ENCODE measurements at places on chromosomes 6 and 20.

DNA sequence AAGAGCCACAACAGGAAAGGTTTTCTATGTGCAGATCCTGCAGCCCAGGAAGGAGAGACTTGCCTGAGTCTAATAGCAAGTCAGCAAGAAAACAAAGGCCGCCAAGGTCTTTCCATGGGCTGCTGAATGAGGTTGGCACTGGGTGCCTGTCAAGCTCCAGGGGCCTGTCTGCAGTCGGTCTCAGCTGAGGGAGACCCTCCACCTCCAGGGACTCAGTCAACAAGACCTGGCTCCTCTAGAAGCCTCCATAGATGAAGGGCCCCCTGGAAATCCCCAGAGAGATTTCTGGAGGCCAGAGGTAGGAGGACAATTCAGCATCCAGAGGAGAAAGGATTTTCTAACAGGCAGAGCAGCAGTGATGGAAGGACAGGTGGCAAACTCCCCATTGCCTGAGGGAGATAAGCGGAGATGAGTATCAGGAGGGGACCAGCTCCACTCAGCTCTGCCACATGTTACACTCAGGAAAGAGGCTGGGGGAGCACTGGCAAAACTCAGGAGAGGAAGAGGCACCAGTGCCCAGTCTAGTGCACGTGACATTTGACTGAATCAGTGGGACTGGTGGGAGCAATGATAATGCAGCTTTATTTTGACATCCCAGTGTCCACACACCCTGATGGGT, 33.5 kb upstream of the FKBP1A start:
- no peak for DNase-seq

GRCh38 chr6:11632795-11633511, 95.4 kb downstream of the TMEM170B start:
- DNase-seq: no peak

- DNase-seq: no peak
Observed at GRCh38 chr6:157047328-157047727, 270.1 kb downstream of the ARID1B start.

DNA sequence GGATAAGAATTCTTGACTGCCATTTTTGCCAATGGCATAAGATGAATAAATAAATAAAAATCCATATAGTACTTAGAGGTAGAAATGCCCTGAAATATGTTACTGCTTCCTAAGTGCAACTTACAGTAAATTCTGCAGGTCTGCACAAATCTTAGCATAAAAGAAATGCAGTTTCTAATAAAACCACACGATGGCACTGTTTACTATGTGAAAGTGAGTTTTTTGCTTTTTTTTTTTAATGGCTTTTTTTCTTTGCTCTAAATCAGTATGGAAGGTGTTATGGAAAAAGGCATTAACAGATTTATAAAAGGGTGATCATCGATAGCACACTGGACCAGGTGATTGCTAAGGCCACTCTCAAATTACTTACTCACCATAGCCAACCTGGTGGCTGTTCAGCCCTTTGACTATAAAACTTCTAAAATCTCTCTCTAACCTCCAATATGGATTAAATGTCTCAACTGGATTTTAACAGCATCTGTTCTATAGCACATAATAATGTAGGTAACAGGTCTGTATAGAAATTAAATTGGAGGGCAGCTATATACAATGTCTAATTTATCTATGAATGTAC, 45.8 kb downstream of the AHI1 start:
- DNase-seq: no peak

DNA sequence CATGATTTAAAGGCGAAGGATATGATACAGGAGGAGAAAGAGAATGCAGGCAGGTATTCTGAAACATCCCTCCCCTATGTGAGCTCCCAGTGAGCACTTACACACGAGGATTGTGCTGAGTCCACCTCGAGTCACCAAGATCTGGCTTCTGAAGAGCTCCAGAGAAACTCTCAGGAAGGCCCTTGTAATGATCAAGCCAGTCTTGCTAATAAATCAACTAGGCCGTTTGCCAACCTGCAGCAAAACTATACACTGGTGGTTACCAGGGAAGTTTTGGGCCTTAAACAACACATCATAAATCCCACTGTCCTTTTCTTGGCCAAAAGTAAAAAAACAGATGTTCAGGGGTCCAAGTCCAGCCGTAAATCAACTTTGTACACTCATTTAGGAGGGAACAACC, 79.2 kb downstream of the STXBP5 start:
- no peak for DNase-seq

DNA sequence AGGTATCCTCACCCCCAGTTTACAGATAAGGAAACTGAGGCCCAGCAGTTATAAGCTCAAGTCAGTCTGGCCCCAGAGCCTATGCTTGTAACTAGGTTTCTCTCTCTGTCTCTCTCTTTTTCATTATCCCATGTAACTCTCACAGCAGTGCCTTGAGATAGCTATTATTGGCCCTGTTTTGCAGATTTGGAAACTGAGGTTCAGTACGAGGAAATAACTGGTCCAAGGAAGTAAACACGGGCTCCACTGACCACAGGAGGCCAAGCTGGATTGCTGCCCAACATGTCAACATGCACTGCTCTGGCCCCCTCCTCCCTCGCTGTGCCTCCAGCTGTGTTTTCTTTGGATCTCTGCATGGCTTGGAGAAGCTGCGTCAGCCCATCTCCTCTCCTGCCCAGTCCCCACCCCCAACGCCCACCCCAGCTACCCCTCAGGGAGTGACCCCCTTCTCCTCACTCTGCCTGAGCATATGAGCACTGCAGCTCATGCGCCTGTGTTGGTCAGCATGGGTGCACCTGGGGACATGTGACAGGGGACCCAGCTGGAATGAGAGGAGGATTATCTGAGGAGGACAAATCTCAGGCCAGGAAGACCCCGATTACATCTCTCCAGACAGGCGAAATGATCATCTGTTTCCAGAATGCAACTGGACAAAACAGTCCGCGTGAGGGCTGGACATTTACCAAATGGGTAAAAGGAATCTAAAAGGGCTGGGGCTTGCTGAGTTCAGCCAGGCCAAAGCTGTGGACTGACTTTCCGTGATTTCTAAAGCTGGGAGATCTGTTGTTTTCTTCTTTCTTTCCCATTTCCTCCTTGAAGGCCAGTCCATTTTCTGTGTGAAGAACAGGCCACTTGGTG, 7.8 kb upstream of the PLTP start:
- no peak for DNase-seq

- DNase-seq: no peak
Observed at GRCh38 chr6:6734479-6735465, 146.3 kb downstream of the LY86 start.

DNA sequence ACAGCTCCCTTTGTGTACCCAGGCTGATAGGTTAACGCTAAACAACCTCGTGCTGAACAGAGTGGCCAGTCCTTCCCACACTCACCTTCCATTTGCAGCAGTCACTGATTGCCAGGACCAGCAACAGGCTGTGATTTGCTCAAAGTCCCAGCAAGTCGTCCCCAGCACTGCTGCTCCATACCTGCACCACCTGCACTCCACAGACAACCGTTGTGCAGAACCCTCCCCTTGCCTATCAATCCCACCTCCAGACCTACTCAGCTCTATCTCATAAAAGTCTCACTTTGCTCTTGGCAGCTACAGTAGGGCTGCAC, 43.1 kb upstream of the SCML4 start:
- no peak for DNase-seq

- DNase-seq: no peak
Observed at GRCh38 chr20:33713865-33714367, 6.2 kb downstream of the PXMP4 start.

DNA sequence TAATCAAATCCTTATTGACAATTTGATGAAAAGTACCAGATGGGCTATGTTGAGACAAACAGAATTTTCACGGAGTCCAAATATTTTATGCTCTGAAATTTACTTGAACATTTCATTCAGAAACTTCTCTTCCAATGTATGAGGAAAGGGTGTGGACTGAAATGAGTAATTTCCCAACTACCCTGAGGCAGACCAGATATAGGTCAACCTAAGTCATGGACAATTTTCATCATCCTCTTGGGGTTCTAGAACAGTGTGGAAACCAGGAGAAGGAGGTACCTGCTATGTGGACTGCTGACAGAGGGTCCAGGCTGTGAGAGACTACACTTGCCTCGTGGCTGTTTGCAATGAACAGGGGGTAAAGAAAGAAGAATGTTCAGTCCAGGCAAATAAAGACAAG, 323.0 kb downstream of the ESR1 start:
- no peak for DNase-seq

DNA sequence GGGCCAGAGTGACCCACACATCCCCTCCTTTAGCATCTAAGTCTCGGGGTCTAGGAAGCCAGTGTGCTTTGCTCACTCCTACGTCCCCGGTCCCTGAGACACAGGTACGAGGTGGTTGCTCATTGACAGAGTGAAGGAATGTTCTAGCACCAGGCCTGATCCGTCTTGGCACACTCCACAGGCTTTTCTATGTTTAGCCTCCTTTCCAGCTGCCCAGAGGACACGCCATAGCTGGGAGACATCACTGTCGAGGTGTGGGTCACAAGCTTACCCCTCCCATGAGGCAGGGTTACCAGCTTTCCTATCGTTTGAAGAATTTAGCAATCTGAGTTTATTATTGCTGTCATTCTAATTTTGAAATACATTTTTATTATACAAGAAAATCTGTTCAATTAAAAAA, 30.4 kb upstream of the IER3 start:
- DNase-seq: no peak

DNA sequence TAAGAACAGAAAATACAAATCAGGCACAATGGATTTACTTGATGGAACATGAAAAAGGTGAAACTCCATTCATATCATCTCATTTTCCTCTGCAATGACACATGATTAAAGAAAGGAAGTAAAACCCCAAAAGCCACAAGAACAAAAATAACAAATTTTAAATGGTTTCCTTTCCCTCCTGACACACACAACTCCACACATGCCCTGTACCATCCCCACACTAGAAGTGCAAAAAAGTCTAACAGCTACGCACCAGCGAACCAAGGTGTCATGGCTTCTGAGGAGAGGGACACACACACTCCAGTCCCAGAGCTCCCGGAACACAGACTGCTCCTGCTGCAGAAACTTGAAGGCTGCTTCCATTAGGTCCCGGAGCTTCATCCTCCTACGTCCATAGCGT, 25.3 kb downstream of the MDN1 start:
- DNase-seq: no peak

GRCh38 chr6:113995634-113996033, 24.7 kb upstream of the HDAC2 start:
- no peak for DNase-seq

DNA sequence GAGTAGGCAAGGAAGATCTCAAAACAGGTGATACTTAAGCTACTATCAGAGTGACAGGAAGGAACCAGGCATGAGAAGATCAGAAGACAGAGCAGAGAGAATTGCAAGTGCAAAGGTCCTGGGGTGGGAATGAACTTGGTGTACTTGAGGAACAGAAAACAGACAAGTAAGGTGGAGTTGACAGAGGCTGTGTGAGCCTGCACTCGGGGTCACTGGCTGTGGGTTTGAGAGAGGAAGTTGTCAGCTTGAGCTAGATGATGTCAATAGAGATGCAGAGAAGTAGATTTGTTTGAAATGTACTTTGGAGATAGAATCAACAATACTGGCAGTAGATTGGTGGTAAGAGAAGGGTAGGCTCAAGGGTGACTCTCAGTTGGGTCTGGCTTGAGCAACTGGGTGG, 209.5 kb downstream of the CLIC5 start:
- no peak for DNase-seq

DNA sequence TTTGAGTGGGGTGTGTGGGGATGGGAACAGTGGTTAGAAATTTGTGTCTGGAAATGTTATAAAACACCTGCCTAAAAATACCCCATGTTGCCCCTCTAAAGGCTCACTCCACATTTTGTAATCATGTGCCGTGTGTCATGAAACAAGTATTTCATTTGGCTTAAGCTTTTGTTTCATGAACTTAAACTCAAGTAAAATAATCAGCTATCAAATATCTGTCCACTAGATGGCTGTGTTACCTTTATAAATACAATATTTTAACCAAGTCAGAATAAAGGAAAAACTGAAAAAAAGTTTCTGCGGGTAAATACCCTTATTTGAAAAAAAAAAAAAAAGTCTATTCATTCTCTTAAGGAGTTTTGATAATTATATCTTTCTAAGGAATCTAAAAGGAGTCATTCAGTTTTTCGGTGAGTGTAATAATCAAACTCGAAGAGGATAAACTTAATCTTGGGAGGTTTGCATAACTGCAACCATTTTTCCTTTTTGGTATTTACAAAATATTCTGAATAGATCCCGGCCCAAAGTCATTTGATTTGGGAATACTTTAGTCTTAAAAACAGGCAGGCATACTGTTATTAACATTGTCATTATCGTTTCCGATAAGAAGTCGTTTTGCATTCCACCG, 29.9 kb upstream of the MTRF1L start:
- no peak for DNase-seq

- peak; percentile 42 for DNase-seq
Observed at GRCh38 chr6:52994839-52995088, 320 bp downstream of the GSTA4 start.

DNA sequence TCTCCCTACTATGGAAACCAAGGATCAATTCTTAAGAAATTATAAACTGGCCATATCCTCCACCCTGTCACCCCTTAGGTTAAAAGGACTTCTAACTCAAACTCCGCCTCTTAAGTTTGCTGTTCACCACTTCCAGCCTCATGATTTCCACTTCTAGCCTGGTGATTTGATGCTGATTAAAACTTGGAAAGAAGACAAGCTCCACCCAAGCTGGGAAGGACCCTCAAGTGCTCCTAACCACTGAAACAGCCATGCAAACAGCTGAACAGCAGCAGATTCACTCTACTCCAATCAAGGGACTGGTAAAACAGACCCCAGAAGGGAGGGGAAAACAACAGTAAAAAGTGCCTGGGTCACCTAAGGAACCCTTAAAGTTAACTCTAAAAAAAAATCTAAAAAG, 10.3 kb downstream of the LCA5 start:
- DNase-seq: no peak

All from nucleus accumbens (tissue), 56 donors.